ENCODE measurements at places on chromosomes 1 and 21.

DNA sequence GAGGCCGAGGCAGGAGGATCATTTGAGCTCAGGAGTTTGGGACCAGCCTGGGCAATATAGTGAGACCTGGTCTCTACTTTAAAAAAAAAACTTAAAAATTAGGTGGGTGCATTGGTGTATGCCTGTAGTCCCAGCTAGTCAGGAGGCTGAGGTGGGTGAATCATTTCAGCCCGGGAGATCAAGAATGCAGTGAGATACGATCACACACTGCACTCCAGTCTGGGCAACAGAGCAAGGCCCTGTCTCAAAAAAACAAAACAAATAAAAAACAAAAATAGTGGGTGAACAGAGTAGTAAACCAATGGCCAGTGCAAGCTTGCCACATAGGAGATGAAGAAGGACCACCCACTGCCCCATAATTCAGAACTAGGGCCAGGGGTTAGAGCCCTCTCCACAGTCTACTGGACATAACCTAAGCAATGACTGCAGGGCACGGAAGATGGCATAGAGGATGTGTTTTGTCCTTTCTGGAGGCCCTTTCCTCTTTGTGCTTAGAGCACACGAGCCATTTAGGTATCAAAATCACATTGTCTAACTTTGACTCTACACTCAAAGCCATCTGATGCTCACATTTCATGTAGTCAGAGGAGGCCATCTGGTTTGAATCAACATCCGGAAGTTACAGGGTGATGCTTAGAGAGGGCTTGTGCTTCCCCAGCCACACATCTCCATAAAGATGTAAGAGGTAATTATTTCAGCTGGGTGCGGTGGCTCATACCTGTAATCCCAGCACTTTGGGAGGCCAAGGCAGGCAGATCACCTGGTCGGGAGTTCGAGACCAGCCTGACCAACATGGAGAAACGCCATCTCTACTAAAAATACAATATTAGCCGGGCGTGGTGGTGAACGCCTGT, 12.6 kb downstream of the CD2 start:
- no peak for DNase-seq

GRCh38 chr21:25402134-25402961, 204.9 kb downstream of the MRPL39 start:
- no peak for DNase-seq

- no peak for DNase-seq
Measured at GRCh38 chr1:201807958-201808632, 20.9 kb upstream of the IPO9 start.

DNA sequence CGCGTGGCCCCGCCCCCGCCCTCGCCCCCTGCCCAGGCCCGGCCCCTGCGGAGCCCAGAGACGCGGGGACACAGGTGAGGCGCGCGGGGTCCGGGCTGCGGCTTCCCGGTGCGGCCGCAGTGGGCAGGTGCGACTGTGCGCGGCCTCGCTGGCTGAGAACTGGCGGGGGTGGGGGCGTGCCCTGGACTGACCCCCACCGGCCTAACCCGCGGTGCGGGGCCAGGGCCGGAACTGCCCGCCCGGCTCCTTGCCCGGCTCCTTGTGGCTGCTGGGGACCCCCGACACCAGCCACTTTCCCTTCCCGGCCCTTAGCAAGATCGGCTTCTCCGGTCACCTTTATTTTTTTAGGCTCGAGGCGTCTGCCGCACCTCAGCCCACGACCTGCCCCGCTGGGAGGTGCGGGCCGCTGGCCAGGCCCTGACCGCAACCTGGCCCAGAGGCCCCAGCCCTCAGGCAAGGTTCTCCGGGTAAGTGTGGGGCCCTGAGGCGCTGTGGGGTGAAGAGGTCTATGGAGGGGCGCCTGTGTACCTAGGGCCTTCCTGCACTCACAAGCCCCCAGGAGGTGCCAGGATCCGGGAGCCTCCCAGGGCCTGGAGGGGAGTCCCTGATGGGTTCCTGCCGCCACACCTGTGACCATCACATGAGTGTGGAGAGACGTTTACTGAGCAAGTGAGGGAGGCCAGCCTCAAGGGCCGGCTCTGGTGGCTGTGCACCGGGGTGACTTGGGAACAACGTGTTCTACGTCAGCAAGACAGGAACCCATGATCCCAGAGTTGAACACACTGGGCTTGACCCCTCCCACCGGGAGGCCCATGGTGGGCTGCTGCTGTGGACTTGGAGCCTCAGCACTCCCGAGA, at the start of gene SMIM1:
Gene SMIM1 (plus strand): TSS at position 35 of the 857 bp plus-strand sequence. CDS start 2,625 bp downstream, outside the sequence.
- DNase-seq, result no peak

- DNase-seq, result no peak
Measured at GRCh38 chr1:22190731-22191130, 47.8 kb upstream of the WNT4 start.

GRCh38 chr1:53367503-53368313, 39.8 kb upstream of the LRP8 start:
- no peak for DNase-seq

DNA sequence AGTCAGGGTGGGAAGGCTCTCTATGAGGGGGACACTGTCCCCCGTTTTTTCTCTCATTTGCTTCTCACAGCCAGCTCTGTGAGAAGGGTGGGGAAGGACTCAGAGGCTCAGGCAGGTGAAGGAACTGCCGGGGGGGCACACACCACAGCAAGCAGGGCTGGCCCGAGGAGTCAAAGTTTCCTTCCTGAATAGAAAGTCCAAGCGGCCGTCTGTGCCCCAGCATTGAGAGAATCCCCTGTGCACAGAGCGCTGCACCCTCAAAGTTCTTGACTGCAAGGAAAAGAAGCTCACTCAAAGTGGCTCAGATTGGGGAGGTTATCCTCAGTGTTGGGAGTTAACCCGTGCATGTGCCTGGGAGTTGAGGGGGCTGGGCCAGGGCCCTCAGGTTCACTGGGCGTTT, 145.2 kb upstream of the AJAP1 start:
- no peak for DNase-seq

- no peak for DNase-seq
Measured at GRCh38 chr21:33254766-33255165, 11.4 kb upstream of the IL10RB start.

DNA sequence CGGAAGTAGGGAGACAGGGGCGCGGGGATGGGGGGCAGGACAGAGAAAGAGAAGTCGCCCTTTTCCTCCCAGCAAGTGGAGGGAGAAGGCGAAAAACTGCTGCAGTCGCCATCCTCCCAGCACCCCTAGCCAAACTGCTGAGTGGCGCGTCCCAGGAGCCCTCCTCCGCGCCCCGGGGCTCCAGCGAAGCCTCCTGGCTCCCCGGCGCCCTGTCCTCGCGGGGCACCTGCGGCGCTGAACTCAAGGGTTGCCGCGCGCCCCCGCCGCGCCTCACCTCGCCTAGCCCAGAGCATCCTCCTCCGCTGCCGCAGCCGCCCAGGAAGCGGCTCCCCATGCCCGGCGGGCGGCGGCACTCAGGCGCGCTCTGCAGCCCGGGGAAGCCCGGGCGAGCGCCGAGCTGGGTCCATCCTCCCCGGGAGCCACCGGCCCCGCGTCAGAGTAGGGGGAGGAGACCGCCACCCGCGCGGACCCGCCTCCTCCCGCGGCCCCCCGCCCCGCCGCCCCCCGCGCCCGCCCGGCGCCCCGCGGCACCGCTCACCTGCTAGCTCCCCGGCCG, at the start of gene DAB1:
Gene DAB1 (minus strand): TSS at position 405 of the 556 bp plus-strand sequence. CDS start 133,030 bp downstream, outside the sequence.
- no peak for DNase-seq

DNA sequence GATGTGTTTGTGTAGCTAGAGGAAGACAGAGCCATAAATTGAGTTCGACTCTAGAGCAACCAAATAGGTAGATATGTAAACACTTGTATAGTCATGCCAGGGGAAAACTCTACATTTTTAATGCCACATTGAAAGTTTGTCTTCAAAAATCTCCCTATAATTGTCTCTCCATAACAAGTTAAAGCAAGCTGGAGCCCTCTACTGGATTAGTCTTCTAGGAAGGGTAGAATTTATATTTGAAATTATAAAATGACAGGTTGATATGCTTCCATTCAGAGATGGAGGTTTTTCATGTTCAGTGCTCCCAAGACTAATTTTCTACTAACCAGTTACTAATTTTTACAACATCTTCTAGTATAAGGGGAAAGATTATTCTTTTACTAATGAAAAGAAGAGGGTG, 13.1 kb upstream of the COL24A1 start:
- DNase-seq, result no peak

DNA sequence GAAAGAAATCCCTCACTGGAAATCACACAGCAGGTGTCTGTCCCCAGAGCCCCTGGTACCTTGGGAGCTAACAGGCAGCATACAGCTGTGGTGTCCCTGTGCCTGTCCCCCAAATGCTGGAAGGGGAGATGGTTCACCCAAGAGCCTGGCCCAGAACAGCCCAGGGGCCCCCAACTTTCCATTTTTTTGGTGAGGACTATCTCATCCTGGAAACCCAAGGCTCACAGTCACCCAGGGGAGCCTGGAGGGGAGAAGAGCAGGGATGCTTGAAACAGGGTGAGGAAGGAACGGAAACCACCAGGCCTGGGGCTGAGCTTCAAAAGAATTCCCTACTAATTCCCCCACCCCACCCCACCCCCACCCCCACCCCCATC, 3.6 kb downstream of the SDC3 start:
- DNase-seq, result no peak

DNA sequence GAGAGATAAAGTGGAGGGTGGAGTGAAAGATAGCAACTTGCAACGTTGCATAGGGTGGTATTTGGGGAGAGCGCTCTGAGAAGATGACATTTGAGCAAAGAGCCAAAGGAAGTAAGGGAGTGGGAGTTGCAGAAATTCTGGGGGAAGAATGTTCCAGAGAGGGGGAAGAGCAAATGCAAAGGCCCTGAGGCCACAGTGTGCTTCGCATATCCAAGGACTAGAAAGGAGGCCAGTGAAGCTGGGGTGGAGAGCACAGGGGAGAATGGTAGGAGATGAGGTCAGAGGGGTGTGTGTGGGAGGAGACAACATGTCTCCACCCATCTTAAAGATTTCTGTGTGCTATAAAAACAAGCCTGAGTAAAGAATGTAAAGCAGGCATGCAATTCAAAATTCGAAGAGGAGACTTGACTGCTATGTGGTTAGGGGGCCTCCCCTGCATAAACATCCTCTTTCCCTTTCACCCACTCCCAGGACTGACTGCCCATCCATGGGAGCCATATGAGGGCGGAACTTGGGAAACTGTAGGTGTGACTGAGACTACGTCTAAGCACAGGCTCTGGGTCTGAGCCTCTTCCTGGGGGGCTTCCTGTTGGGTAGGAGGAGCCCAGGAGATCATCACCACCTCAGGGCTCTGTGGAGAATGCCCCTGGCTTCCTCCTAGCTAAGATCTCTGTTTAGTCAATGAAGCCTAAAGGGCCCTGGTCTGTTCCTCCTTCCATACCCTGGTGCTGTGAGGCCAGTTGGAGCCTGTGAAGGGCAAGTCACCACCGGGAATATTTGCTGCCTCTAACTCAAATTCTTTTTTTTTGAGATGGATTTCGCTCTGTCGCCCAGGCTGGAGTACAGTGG, 2.9 kb upstream of the CLIC4 start:
- DNase-seq, result no peak

DNA sequence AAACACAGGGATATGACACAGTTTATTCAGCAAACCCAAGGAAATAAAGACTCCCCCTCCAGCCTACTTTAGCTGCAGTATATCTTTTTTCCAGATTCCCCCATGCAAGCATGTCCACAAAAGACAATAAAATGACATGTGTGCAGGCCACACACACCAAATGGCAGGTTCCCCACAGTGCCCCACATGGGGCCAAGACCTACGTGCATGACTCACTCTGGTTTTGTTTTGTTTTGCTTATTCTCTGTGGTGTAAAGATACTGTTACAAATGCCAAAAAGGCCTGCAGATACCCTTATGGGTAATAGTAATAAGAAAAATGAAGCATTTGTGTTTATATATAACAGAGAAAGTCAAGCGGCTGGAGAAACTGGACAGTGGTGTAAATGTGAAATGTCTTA, 71.6 kb downstream of the RD3 start:
- no peak for DNase-seq

- DNase-seq, result no peak
Measured at GRCh38 chr1:240492832-240493440, 119.0 kb downstream of the GREM2 start.

DNA sequence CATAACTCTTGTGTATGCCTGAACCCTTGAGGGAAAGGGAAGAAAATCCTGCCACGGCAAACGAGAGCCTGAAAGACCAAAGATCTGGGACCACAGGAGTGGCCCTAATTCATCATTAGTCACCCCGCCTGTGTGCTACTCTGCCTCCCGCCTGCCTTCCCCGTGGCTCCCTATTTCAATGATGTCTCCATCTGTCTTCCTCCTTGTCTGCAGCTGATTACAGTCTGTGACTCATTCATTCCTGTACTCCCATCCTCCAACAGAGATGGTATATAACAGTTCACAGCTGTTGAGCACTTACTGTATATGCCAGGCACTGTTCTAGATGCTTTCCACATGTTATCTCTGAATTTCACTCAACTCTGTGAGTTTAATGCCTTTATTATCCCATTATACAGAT, 96.6 kb downstream of the SEC16B start:
- no peak for DNase-seq

GRCh38 chr21:28734522-28735175, 258.0 kb downstream of the LTN1 start:
- no peak for DNase-seq

- DNase-seq, result no peak
Measured at GRCh38 chr1:30422251-30422650, 301.1 kb downstream of the MATN1 start.

GRCh38 chr1:236149003-236149595, 6.8 kb downstream of the GPR137B start:
- no peak for DNase-seq

DNA sequence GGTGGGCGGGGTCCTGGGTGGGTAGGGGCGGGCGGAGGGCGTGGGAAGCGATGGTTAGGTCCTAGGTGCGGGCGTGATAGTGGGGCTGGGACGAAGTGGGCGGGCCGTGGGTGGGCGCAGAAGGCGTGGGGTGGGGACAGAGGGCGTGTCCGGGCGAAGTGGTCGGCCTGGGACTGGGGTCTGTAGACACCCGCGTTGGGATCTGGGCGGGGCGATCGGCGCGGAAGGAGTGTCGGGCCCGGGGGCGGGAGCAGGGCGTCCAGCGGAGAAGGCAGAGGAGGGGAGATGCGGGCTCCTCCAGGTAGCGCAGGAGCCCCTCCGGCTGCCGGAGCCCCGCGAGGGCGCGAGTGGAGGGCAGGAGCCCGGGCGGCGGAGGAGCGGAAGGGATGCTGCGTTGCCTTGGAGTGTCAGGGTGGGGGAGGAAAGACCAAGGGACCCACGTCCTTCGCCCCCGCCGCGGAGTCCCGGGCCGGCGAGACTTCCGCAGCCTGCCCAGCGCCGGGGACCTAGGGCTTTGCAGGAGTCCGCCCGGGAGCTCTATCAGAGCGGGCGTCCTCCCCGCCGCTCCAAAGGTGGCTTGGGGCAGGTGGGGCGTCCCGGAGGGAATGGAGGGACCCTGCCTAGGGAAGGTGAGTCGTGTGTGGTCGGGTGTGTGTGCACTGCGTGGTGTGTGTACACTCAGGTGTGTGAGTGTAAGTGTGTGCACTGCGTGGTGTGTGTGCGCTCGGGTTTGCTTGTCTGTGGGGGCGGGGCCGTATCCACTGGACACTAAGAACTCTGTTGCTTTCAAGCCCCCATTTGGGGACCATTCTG, 27.0 kb upstream of the PRSS38 start:
- DNase-seq, result no peak

GRCh38 chr1:101485712-101486111, 248.9 kb downstream of the S1PR1 start:
- no peak for DNase-seq

Data from stimulated activated CD4-positive, alpha-beta T cell treated with anti-CD3 and anti-CD28 coated beads, Interleukin-2, amount 100 ng/mL, for 4 hours (primary cell).